ENCODE measurements at places on chromosomes 7 and 10. TPM values are rescaled to one million over a fixed set of nuclear protein-coding genes. Genes with fewer than 3 reads are reported as not detected.

Gene NUTM2A
- polyA plus RNA-seq = not detected

Gene PTPRN2
- 1.4 TPM for polyA plus RNA-seq

Gene EPHA1
- 16.2 TPM for polyA plus RNA-seq

Gene EPHB6
- 10.2 TPM for polyA plus RNA-seq

GRCh38 chr7:8378349-8379019, 54.9 kb upstream of the NXPH1 start:
- peaks cover 26% of the 10 kb centered on the region for H3K27me3 ChIP-seq
- H3K36me3 ChIP-seq = no peaks in the 10 kb centered on the region
- H3K4me3 ChIP-seq = no peak overlapping the region
- no peak for DNase-seq

DNA sequence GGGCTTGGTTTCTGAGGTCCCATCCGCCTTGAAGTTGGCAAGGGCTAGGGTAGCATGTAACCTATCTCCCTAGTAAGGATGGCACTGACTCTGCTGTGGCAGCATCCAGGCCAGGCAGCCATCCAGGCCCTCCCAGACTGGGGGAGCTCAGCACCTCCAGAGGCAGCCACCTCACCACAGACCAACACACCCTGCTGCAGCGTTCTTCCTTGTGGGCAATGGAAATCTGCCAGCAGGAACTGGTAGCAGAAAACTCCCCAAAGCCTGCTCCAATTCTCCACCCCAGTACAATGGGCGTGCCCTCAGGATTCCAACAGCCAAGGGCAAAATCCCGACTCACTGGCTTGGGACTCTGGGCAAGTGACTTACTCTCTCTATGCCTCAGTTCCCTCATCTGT, 27.5 kb downstream of the DLG5 start:
- H3K27ac ChIP-seq = no peak overlapping the region
- no peak for DNase-seq

GRCh38 chr10:68526634-68527307, 552 bp downstream of the SLC25A16 start:
- peaks cover 7% of the 10 kb centered on the region for H3K4me1 ChIP-seq
- peak; percentile 3 for DNase-seq
- no peaks in the 10 kb centered on the region for H3K27me3 ChIP-seq
- peaks cover 2% of the 10 kb centered on the region for H3K36me3 ChIP-seq
- H3K4me3 ChIP-seq = peak overlapping the region; percentile 88
- peak overlapping the region; percentile 98 for H3K27ac ChIP-seq

DNA sequence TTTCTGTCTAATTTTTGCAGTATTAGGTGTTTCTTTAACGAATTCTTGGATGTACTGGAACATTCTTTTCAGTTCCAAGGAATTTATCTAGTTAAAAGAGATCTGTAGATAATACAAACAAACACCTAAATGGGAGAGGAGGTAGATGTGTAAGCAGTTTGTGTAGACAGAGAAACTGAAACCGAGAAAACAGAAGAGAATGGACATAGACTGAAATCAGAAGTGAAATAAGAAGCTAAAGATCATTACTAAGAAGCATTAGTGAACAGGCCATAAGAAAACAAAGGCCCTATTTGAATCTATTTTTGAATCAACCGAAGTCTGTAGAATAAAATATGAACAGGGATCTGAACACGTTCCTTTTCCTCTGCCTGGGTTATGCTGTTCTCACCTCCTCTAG, 26.5 kb upstream of the TMEM229A start:
- DNase-seq = no peak
- no peaks in the 10 kb centered on the region for H3K36me3 ChIP-seq

DNA sequence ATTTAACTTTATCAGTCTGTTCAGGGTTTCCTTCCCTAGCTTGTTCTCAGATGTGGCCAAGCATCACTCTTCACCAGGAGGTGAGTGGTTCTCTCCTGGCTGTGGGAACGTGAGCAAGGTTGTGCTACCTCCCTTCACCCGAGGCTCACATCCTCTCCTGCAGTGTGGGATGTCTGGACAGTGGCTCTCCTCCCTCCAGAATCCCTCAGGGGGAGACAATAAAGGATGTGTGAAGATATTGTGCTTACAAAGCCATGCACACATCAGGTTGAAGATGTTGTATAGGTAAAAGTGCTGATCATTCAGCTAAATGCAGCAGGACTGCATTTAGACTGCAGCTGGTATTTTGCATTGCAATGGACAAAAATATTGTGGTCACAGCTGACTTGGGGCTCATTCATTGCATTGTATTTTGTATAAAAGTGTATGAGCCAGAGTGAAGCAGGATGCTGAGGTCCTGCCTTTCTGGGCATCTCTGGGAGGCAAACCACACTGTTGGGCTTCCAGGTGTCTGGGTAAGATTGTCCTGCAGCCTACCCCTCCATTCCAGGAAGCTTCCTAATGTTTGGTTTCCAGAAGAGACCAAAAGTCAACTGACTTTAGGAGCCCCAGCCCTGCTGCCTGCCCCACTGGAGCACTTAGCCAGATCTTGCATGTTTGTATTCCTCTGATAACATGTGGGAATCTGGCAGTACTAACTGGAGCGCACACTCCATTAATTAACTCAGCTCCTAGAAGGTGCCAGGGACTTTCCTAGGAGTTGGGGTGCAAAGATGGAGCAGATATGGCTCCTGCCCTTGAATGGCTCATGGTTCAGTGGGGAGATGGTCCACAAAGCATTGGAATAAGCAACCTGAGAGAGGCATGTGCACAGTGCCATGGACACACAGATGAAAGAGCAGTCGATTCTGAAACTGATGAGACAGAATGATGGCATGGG, 292.5 kb upstream of the ZNF32 start:
- no peak for DNase-seq
- peaks cover 10% of the 10 kb centered on the region for H3K27me3 ChIP-seq
- H3K4me1 ChIP-seq = peaks cover 39% of the 10 kb centered on the region
- peak overlapping the region; percentile 43 for H3K4me3 ChIP-seq

GRCh38 chr10:1316121-1316808, 260.1 kb downstream of the WDR37 start:
- H3K4me3 ChIP-seq = no peak overlapping the region
- no peaks in the 10 kb centered on the region for H3K36me3 ChIP-seq
- H3K27ac ChIP-seq = no peak overlapping the region
- DNase-seq = no peak
- no peaks in the 10 kb centered on the region for H3K4me1 ChIP-seq
- H3K27me3 ChIP-seq = peaks cover 3% of the 10 kb centered on the region

- H3K27ac ChIP-seq = no peak overlapping the region
- DNase-seq = no peak
- no peaks in the 10 kb centered on the region for H3K36me3 ChIP-seq
- no peaks in the 10 kb centered on the region for H3K27me3 ChIP-seq
- no peaks in the 10 kb centered on the region for H3K4me1 ChIP-seq
Observed at GRCh38 chr7:53431901-53432300, 396.5 kb downstream of the POM121L12 start.

All from naive thymus-derived CD8-positive, alpha-beta T cell (primary cell).